ENCODE measurements at places on chromosomes 6 and 20.

GRCh38 chr6:19472850-19473249 lies 364.3 kb upstream of the ID4 start:
- H3K27ac ChIP-seq, result no peak overlapping the region
- H3K4me1 ChIP-seq, result no peaks in the 10 kb centered on the region
- H3K27me3 ChIP-seq, result no peaks in the 10 kb centered on the region
- no peak overlapping the region for H3K4me3 ChIP-seq
- peak; percentile 16 for DNase-seq

DNA sequence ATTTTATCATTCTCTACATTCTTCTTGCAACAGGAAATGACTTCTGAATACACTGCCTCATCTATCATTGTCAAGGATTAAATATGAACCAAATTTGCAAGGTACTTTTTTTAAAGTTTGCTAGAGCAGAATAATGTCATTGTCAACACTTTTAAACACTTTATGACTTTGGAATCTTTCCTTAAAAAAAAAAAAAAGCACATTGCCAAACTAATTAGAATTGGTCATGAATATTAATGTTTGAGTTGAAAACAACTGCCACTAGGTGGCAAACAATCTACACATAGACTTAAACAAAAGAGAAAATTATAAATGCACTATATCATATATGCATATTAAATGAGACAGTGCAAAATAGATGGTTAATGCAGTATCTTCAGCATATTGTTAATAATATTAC lies 32.5 kb upstream of the TMEM244 start:
- H3K27me3 ChIP-seq, result peaks cover 6% of the 10 kb centered on the region
- no peaks in the 10 kb centered on the region for H3K36me3 ChIP-seq
- H3K27ac ChIP-seq, result no peak overlapping the region
- no peak for DNase-seq

DNA sequence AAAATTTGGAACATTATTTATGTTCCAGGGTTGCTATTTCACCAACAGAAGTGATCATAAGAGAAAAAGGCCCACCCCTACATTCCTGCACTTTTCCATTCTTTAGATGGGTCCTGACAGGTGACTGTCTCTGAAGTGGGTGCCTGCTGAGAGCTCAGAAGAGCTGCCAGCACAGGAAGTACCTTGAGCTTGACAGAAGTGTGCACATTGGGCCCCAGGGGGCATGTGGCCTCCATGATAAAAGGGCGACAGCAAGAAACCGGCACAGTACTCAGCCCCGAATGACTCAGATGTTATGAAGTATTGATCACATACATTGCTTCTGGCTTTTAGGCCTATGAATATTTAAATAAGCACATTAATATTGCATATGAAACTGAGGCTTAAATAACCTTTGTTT lies 150.4 kb downstream of the PCSK2 start:
- no peak overlapping the region for H3K4me3 ChIP-seq
- H3K4me1 ChIP-seq, result no peaks in the 10 kb centered on the region
- no peak overlapping the region for H3K27ac ChIP-seq
- no peaks in the 10 kb centered on the region for H3K27me3 ChIP-seq
- H3K36me3 ChIP-seq, result no peaks in the 10 kb centered on the region
- DNase-seq, result no peak

DNA sequence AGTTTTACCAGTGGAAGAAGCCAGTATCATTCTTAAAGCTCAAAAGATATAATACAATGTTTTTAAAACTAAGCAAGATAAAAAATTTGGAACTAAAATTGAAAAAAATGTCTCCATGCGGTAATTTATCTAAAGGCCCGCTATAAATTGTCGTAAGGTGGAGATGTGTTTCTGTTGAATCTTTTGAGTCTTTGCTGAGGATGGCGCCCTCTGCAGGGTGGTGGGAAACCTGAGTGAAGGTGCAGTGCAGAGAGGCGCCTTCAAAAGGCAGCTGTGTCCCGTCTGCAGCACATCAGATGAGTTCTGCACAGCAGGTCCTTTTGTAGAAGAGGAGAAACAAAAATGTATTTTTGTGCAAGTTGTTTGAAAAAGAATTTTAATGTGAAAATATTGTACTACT lies 29.4 kb upstream of the KIF25 start:
- no peaks in the 10 kb centered on the region for H3K4me1 ChIP-seq
- no peak overlapping the region for H3K4me3 ChIP-seq
- no peaks in the 10 kb centered on the region for H3K27me3 ChIP-seq
- DNase-seq, result peak; percentile 51
- H3K36me3 ChIP-seq, result no peaks in the 10 kb centered on the region
- H3K27ac ChIP-seq, result no peak overlapping the region

- no peak overlapping the region for H3K27ac ChIP-seq
- H3K27me3 ChIP-seq, result no peaks in the 10 kb centered on the region
- no peak overlapping the region for H3K4me3 ChIP-seq
- no peaks in the 10 kb centered on the region for H3K36me3 ChIP-seq
Measured at GRCh38 chr20:22471156-22471836, 113.1 kb downstream of the FOXA2 start.

Data from activated naive CD4-positive, alpha-beta T cell treated with anti-CD3 and anti-CD28 coated beads for 36 hours (primary cell).